ENCODE measurements at places on chromosomes 5 and 9.
A peak's percentile ranks its signal among the peaks of the same experiment; 100 is the strongest.

DNA sequence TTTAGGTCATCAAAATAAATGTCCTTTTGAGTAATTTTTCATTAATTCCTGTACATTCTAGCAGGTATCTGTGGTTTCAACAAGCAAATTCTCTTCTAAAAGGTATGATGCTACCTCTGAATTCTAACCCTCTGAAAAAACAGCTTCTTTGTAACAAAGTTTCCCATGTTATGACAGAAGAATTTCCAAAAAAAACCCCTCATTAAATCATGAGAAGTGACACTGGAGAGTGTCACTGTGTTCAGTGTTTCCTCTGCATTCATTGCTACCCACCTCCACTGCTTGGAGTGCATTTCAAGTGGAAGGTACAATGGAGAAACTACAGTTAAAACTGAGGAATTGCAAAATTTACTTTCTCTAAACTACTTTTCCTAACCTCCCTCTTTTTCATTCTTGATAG lies 10.1 kb downstream of the CDKN2A start:
- DNase-seq = no peak

DNA sequence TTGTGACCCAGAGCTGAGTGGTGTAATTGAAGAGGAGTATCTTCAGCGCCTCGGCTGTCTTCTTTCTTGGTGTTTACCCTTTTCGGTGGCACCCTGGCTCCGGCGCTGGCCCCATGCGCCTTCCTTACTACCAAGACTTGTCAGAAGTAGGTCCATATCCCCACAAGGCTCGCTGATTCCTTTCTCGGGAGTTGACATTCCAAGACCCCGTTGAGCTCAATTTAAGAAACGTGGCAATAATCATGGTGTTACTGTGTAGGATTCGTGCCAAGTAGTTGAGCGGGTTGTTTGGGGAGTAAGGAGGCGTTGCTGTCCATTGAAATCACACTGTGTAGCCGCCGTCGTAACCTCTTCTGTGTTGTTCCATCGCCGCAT lies 795 bp downstream of the NDUFAF2 start:
- DNase-seq = no peak

DNA sequence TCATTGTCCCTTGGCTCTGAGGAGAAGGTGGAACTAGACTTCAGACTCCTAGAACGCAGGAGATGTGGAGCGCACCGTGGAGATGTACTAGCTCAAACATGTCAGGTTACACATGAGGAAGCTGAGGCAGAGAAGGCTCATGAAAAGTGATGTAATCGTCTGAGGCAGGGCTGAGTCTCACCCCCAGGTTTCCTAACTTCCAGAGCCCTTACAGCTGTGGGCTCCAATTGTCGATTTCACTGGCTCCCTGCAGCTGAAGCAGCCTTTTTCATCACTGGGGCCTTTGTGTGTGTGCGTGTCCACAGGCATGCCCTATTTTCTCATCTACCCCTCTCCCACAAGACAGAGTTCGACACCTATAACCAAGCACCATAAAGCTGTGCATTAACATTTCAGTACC lies 370.6 kb downstream of the NTRK2 start:
- DNase-seq = no peak

DNA sequence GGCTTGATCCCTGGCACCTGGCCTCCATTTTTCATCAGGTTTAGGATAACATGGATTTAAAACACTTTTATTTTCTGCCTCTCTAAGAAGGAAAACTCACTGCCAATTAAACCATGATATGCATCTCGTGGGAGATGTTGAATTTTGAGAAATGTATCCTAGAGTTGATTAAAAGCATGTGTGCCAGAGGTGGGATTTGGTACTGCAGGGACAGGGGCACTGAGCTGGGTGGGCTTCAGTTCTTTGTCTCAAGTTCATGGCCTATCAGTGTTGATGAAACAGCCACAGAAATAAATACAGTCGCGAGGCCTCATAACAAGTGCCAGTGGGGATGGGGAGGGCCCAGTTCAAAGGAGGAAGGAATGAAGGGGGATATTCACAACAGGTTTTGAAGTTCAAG lies 34.9 kb downstream of the POLR1E start:
- DNase-seq = no peak

GRCh38 chr5:17378346-17378997 lies 119.6 kb upstream of the TAF11L2 start:
- no peak for DNase-seq

DNA sequence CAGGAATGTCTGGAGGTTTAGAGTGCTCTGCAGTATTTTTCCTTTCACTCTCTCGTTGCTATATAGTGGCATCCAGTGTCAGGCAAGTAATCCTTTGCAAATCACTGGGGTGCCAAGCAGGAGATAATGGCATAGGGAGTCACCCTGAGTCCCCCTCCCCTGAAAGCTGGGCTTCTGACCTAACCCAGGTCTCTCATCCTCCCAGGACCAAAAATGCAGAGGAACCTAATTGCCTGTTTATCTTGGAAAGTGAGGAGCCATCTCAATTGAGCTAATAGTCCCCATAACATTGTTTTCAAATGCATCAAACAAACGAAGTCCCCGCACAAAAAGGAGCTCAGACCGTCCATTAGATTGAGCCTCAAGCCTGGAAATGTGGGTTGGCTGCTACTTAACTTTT lies 368.0 kb upstream of the IRX2 start:
- no peak for DNase-seq

- peak; percentile 94 for DNase-seq
These were observed at the start of gene SREK1 for GRCh38 chr5:66144074-66144833. Gene SREK1 (plus strand): TSS chr5:66144300. CDS start chr5:66144377, 77 bp downstream.

DNA sequence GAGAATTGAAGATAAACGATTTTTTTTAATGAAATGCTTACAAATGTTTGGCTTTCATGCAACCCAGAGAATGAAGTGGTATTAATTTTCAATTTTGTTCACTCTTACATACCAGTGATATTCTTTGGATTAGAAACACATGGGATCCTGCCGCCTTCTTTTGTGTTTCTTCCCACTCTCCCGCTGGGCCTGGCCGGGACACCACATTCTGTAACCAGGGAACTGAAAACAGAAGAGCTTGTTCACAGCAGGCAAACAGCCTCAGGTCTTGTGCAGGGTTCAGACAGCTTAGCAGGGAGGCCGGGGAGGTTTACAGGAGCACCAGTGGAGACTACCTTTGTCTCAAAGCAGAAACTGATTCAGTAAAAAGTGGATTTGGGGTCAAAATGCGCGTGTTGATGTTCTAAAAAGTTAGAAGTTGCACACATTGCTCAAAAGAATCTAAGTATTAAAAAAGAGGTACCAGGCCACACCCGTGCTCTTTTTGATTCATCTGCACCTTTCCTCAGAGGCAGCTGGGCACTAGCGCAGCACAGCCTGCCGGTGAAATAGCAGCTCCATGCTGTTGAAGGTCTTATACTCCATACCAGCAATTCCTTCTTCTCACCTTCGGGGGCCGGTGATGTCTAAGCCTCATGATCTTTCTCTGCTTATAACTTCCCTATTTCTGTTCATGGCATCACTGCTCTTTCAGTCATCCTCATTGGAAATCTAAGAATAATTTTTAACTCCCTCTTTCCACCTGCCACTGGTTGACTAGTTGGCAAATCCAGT lies 67.1 kb downstream of the GRAMD2B start:
- no peak for DNase-seq

DNA sequence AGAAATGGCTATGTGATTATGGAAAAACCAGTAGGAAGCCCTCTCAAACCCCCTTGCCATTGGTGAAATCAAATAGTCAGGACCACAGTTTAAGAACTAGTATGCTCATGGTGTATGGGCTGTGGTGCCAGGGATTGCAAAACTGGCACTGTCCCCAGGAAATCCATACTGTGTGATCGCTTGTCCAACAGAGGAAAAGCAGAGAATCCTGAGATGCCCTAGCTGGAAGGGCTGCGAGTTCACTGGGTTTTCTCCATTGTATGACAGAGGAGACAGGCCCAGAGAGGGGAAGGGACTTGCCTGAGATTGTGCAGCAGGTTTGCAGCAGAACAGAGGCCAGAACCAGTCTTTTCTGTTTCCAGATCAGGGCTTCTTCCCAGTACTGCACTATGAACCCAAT lies 12.5 kb downstream of the SEC61B start:
- no peak for DNase-seq

DNA sequence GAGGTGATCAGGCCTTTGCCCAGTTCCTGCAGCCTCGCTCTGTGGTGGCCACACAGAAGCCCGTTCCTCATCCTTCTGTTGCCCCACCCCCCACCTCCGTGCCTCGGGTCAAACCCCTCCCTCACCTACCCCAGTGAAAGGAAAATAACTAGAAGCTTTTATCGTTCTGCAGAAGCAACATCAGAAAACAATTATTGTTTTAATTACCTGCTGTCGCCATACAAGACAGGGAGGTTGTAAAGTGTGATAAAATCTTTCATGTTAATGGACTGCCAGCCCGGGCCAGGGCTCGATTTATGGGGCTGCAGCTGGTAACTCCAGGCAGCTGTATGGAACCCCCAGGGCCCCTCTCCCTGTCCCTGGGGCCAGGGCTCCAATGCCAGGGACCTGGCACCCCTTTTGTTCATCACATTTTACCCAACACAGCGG lies 20.6 kb downstream of the UNC5A start:
- DNase-seq = no peak

GRCh38 chr5:140235791-140236551 lies 61.0 kb downstream of the CYSTM1 start:
- peak; percentile 77 for DNase-seq

DNA sequence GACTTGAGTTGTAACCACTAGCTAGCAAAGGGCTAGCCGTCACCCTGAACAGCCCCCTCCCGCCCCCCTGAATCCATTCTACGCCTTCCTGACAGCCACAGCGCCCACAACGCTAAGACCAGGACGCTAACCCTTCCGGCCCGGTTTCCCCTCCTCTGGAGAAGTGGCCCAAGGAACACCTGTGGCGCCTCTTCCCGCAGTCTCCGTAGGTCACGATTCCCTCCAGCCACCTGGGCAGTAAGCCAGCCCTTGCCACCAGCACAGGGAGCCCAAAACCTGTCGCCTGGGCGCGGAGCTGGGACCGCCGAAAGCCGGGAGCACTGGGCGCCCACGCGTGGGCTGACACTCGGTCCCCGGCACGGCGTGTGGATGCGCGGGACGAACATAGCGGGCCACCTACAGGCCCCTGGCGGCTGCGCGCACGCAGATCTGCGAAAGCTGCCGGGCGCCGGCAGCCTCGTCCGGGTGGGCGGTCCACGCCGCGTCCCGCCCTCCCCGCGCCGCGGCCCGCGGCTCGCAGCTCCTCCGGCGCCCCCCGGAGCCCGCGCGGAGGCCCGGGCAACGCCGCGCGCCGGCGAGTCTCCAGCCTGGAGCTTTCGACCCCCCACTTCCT lies 596 bp downstream of the IRF1 start:
- peak; percentile 50 for DNase-seq

GRCh38 chr9:93709600-93710369 lies 133.4 kb downstream of the PHF2 start:
- DNase-seq = no peak

- no peak for DNase-seq
These were observed 34.9 kb upstream of the SLIT3 start for GRCh38 chr5:169335806-169336205.
